ENCODE measurements at places on chromosomes 2 and 18.
A peak's percentile ranks its signal among the peaks of the same experiment; 100 is the strongest.

GRCh38 chr2:118309257-118309945 is 221.1 kb downstream of the INSIG2 start:
- DNase-seq: no peak

- no peak for DNase-seq
Measured at GRCh38 chr2:72923833-72924352, 6.6 kb downstream of the EMX1 start.

GRCh38 chr2:158214431-158214830 is 112.8 kb downstream of the UPP2 start:
- DNase-seq: peak; percentile 93

DNA sequence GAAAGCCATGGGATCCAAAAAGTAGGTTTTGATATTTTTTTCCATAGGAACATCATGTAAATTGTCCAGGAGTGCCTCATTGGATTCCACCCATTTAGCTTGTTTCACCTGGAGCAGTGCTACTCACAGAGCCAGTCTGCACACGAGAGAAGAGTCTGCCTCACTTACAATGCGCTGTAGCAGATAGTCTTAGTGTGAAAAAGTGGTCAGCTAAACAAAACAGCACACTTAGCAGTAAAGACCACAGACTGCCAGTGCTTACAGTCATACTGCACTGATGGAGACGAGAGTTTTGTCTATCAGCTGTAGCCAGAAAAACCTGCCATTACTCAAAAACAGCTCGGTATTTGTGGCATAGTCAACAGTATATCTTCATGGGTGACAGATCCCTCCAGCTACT is 113.5 kb upstream of the LDLRAD4 start:
- DNase-seq: no peak

DNA sequence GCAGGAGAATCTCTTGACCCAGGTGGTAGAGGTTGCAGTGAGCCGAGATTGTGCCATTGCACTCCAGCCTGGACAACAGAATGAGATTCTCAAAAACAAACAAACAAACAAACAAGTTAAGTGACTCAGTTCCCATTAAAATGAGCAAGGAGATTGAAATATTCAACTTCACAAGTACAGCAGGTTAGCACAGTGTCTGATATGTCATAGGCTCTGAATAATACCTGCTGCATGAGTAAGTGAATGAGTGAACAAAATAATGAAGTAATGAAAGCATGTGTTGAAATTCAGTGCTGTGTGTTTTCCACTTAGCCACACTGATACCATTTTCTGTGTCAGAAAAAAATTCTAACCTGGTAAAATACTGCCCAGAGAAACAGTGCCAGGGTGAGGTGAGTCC is 41.9 kb upstream of the SETBP1 start:
- DNase-seq: no peak

DNA sequence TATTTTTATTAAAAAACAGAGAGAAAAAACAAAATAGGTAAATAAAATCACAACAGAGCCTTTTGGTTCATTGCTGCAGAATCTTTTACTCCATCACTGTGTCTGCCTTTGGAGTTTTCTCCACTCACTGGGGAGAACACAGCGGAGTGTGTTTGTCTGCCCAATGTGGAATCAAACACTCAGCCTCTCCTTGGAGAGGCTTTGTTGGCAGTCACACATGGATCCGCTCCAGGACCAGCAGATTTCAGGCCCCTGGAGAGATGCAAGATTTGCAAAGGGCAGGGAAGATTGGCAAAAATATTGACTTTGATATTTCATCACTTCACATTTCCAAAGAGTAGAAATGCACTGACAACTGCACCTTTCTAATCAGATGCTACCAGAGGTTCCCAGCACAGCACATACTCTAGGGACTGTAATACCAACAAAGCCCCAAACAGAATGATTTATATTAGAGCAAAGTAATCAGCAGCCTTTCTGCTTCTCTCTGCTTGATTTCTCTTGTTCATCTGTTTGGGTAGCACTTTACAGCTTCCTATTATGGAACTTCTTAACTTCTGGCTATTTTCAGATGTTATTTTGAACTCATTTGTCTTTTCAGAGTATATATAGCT is 1898.8 kb upstream of the PIK3C3 start:
- DNase-seq: peak; percentile 59

- DNase-seq: no peak
Measured at GRCh38 chr2:162769066-162769465, 69.5 kb downstream of the KCNH7 start.

DNA sequence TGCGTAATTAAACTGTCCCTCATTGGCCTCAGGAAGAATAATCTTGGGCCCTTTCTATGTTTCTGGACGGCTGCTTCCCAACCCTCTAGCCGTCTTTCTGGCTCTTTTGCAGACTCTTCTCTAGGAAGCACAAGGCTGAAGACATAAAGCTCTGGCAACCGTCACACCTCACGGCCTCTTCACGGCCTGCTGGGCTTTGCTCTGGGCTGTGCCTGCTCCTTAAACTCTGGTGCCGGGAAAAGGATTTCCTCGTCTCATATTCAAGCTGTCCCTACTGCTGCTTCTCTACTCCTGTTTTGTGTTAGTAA is 36.0 kb upstream of the WIPF1 start:
- no peak for DNase-seq

- DNase-seq: peak; percentile 85
Measured at GRCh38 chr18:61528961-61529360, 195.7 kb downstream of the CDH20 start.

- DNase-seq: peak; percentile 31
Measured at GRCh38 chr2:225670111-225670974, 270.8 kb downstream of the NYAP2 start.

DNA sequence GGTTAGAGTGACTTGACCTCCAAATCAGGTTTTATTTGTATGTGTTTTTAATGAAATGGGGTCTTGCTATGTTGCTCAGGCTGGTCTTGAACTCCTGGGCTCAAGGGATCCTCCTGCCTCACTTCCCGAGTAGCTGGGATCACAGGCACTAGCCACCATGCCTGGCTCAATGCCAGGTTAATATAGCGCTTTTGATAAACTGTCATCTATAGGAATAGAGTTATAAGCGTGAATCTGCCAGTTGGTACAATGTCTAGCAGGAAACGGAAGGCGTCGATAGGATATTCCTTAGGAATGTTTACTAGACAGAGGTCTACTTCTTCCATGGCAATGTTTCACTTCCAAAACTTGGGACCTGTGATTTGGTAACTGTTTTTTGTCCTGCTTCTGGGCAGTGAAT is 25.5 kb downstream of the CLUL1 start:
- no peak for DNase-seq

DNA sequence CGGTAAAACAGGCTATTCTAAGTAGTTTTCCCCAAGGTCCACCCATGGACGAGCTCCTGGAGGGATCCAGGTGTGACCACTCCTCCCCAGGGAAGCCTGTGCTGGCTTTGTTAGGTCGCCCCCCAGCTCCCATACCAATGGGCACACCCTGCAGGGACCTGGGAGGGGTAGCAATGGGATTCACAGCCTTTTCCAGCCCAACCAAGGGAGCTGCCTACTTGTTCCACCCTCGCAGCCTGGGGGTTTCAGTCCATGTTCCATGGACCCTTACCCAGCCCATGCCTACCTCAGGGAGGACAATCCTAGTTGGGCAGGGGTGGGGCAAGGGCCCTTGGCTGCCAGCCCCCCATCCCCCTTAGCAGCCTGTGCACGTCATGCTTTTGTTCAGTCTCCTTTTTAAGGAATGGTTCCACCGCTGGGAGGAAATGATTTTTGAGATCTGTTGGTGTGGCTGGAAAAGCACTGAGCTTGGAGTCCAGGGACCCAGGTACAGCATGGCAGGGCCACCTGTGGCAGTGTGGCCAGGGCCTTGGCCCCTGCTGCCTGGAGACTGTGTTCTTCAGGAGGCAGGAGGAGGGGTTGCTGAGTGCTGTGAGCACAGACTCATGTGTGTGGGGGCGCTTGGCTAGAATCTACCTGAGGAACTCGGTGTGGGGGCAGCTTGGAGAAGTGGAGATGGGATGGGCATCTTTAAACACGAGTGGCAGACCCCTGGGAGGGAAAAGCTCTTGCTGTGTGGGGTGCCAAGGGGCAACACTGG is 166.8 kb downstream of the TWIST2 start:
- no peak for DNase-seq

DNA sequence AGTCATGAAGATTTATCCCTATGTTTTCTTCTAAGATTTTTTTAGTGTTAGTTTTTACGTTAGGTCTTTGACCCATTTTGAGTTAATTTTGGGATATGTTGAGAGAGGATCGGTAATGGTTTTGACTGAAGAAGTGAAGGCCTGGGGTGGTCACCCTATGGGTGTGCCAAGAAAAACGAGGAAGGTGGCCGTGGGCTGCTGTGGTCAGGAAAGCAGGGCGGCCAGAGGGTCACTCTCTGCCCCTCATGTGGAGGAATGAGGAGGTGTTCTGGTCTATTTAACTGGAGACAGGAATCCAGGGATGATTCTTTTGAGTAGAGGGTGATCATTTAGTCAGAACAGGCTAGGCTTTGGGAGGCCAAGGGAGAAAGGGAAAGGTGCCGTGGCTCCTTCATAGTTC is 50.7 kb downstream of the MYO7B start:
- no peak for DNase-seq

Measured in NCI-H2171 treated with DMSO at 0.1 percent for 48 hours (cell line).